ENCODE measurements at places on chromosomes 3 and 15. TPM values are rescaled to one million over a fixed set of nuclear protein-coding genes. Genes with fewer than 3 reads are reported as not detected.

- H3K4me3 ChIP-seq: no peak overlapping the region
- no peaks in the 10 kb centered on the region for H3K36me3 ChIP-seq
- peaks cover 35% of the 10 kb centered on the region for H3K4me1 ChIP-seq
- H3K27me3 ChIP-seq: no peaks in the 10 kb centered on the region
Observed at GRCh38 chr3:157066335-157067098, 93.4 kb downstream of the CCNL1 start.

DNA sequence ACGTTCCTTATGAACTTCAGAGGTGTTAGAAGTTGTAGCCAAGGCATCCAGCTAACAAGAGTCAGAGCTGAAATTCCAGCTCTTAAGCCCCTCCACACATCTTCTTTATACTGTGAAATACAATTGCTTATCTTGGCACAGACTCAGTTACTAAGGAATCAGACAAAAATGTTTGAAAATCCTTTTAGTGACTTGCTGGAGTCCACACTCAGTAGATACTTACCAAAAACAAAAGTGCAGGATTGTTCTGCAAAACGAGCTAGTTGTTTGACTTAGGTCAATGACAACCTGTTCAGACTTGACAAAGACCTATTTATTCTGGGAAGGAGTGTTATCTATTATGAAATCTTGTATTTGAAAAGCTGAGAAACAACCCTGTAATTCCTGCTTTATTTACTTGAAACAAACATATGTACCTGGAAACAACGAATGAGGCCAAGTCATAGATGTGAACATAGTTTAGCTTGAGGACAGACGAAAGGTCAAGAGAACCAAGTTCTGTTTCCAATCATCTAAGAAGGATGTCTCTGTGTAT lies 38.5 kb downstream of the B3GNT5 start:
- H3K4me3 ChIP-seq: no peak overlapping the region
- H3K27ac ChIP-seq: no peak overlapping the region
- DNase-seq: no peak
- no peaks in the 10 kb centered on the region for H3K27me3 ChIP-seq
- no peaks in the 10 kb centered on the region for H3K4me1 ChIP-seq

GRCh38 chr15:55661428-55661827 lies 73.3 kb upstream of the PYGO1 start:
- no peaks in the 10 kb centered on the region for H3K36me3 ChIP-seq

DNA sequence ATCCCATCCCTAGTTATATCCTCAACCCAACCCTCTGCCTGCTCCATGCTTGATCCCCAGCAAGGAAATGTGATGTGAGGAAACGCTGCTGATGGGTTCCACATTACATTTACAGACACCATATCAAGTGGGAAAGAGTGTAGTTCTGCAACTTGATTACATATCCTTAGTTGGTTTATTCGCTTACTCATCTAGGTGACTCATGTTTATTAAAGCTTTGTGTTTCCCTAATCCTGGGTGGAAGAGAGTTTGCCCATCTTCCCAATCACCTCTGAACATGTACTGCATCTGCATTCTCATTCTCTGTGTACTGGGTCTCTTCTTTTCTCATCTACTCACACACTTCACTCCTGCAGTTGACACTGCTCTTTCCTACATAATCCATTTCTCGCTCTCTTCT lies 91.7 kb upstream of the PDZRN3 start:
- no peak overlapping the region for H3K27ac ChIP-seq
- H3K4me3 ChIP-seq: no peak overlapping the region
- H3K36me3 ChIP-seq: no peaks in the 10 kb centered on the region
- no peaks in the 10 kb centered on the region for H3K27me3 ChIP-seq

GRCh38 chr3:39757307-39757706 lies 52.1 kb upstream of the MYRIP start:
- no peak overlapping the region for H3K4me3 ChIP-seq
- H3K4me1 ChIP-seq: no peaks in the 10 kb centered on the region
- no peaks in the 10 kb centered on the region for H3K36me3 ChIP-seq

GRCh38 chr3:87410110-87410509 lies 133.7 kb upstream of the POU1F1 start:
- no peaks in the 10 kb centered on the region for H3K36me3 ChIP-seq
- no peak for DNase-seq
- H3K4me1 ChIP-seq: no peaks in the 10 kb centered on the region
- H3K27ac ChIP-seq: no peak overlapping the region

DNA sequence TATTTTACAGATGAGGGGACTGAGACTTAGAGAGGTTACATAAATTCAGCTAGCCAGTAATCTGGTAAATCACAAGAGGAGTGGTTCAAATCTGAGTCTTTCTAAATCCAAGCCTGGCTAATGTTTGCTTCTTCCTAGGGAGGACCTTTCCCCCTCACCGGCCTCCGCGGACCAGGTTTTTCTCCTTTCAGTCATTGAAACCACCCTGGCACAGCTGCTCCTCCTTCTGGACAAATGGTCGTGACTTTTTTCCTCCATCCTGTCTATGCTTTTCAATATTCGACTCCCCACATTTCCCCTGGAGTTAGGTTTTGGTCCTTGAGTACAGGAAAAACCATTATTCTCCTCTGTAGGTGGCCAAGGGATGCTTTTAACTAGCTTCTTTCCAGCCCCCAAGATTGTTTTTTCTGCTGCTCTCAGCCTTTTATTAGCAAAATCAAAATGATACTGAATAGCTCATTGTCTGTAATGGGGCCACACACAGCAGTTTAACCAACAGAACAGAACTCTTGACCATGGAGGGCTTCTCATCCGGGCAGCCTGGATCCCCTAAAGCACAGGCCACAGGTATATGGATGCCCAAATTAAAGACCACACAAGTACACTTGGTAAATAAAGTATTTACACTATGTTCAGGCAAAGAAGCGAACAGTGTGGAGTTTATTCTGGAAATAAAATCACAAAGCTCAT lies 85.9 kb upstream of the KLHL25 start:
- H3K27ac ChIP-seq: no peak overlapping the region
- H3K27me3 ChIP-seq: peaks cover 2% of the 10 kb centered on the region
- H3K4me1 ChIP-seq: no peaks in the 10 kb centered on the region
- H3K36me3 ChIP-seq: no peaks in the 10 kb centered on the region
- no peak overlapping the region for H3K4me3 ChIP-seq

DNA sequence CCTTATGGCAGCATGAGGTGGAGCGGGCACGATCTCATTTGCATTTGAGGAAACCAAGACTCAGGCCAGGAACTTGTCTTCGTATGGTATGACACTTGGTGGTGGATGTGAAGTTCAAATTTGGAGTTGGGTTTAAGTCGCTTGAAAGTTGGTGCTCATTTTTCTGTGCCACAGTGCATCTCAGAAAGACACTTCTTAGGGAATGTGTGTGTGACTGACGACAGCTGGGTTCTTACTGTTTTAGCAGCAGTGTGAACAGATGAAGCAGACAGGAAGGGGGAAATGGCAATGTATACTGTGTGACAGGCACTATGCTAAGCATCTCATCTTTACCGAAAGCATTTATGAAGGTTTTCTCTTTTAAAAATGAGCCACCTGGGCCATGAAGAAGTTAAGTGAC lies 75.4 kb downstream of the SEC22A start:
- DNase-seq: no peak
- H3K4me1 ChIP-seq: no peaks in the 10 kb centered on the region
- no peak overlapping the region for H3K27ac ChIP-seq

GRCh38 chr3:130933801-130934345 lies 40.0 kb downstream of the ATP2C1 start:
- H3K4me1 ChIP-seq: no peaks in the 10 kb centered on the region
- H3K4me3 ChIP-seq: no peak overlapping the region
- H3K36me3 ChIP-seq: peaks cover 11% of the 10 kb centered on the region
- no peak for DNase-seq

DNA sequence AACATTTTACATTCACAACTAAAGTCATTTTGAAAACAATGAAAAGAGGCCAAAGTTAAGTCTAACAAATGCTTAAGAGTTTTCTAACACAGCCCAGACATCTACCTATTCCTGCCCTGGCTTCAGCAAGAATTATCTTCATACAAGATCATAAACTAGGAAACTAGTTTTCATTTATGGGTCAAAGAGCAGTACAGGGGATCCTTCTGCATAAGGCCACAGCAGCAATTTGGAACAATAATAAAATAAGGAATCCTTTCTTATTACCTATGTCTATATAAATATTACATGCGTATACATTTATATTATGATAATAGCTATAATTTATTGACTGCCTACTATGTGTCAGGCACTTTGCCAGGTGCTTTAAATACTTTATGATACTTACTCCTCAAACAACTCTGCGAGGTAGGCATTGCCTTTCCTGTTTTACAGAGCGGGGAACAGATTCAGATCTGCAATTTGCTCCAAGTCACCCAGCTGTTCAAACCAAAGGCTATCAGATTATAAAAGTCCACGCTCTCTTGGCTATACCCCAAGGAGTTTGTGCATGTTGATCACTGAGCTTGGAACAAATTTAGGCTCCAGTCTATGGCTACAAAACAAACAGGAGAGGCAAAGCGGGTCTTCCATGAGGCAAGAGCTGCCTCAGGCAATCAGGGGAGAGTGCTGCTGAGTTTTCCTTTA lies 196.4 kb downstream of the RORA start:
- H3K27me3 ChIP-seq: peaks cover 4% of the 10 kb centered on the region
- H3K27ac ChIP-seq: no peak overlapping the region
- DNase-seq: no peak
- no peak overlapping the region for H3K4me3 ChIP-seq
- H3K36me3 ChIP-seq: no peaks in the 10 kb centered on the region

DNA sequence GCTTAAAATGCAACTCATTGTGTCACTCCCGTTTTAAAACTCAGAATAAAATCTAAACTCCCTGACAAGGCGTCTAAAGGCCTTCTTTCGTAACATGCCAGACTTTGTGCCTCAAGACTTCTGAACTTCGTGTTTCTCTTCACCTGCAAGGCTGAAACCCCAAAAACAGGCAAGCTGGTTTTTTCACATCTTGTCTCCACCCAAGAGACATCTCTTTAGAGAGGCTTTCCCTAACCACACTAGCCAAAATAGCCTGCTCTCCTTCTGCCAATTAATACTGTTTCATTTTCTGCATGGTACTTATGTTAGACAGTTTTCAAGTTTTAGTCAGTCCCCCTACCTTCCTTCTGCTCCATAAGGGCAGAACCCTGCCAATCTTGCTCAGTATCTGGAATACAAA lies 41.6 kb downstream of the RAF1 start:
- peaks cover 21% of the 10 kb centered on the region for H3K4me1 ChIP-seq
- H3K4me3 ChIP-seq: no peak overlapping the region
- DNase-seq: no peak
- H3K27ac ChIP-seq: no peak overlapping the region

DNA sequence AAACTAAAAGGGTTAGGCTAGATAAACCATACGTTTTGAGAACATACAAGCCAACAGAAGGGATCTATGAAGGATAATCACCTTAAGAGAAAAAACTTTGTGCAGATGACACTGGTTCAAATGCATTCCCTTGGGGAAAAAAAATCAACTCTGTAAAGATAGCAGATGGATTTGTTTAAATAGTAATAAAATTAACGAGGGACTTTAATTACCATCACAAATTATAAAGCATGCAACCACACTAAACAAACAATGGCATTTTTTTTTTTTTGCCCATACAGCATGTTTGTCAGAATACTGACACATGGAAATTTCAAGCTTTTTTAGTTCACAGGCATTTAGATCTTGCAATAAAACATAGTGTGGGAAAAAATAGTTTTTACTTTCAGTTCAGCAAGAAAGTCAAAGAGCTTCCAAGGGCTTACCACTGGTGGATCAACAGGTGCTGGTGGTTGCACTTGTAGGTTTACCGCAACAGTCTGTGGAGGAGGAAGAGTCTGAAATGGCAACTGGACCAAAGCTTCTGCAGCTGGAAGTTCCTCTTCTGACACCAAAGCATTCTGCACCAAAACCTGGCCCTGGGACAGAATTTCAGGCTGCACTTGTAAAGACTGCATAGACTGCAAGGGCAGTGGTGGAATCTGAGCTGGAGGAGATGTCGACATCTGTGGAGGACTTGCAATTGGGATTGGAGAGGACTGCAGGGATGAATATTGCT lies 53.1 kb downstream of the PHC3 start:
- DNase-seq: no peak
- H3K27ac ChIP-seq: no peak overlapping the region
- H3K4me3 ChIP-seq: no peak overlapping the region
- no peaks in the 10 kb centered on the region for H3K27me3 ChIP-seq
- peaks cover 12% of the 10 kb centered on the region for H3K4me1 ChIP-seq
- peaks cover 42% of the 10 kb centered on the region for H3K36me3 ChIP-seq

DNA sequence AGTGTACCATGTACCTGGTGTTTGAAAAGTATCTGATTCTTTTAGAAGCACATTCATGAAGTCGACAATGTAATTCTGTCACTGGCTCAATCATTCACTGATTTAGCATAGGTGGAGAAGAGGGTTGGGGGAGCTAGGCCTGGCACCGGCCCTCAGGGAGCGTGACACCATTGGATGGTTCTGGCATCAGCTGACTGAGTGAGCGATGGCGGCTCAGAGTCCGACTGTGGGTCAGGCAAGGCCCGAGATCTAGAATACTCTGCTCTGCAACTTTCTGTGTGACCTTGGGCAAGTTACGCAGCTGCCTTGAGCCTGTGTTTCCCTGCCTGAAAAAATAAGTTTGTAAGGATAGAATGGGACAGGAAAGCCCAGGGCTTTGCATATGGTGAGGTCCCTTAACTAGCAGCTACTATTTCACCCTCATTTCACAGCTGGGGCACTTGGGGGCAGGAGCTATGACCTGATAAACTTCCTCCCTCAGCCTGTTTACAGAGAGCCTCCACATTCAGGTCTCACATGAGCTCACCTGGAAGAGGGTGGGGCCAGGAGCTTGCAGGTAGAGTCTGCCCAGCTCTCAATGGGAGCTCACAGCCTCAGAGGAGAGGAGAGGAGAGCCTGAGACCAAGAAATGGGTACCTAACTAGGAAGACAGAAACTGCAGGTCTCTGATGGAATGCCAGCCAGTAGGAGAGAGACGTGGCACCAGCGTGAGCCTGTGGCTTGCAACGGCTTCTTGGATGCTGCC lies 153.7 kb upstream of the TLE3 start:
- no peak for DNase-seq
- no peak overlapping the region for H3K27ac ChIP-seq
- H3K36me3 ChIP-seq: no peaks in the 10 kb centered on the region
- no peaks in the 10 kb centered on the region for H3K27me3 ChIP-seq
- H3K4me1 ChIP-seq: peaks cover 29% of the 10 kb centered on the region

DNA sequence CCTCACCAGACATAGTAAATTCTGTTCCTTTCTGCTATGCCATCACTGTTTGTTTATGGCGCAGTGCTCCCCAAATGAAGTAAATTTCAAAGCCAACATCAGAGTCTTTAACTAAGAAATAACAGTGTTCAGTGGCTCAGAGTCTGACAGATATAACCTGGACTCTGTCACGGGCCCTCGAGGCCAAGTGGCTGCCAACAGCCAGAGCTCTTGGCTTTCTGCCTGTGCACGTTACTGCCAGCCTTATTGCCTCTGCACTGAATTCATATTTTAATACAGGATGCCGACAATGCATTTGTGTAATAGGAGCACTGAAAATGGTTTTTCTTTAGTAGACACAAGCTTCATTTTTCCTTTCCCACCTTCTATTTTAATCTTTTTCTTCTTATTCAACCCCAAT lies 219.9 kb downstream of the NLGN1 start:
- H3K27me3 ChIP-seq: no peaks in the 10 kb centered on the region
- H3K4me1 ChIP-seq: peaks cover 15% of the 10 kb centered on the region
- DNase-seq: no peak

GRCh38 chr15:42741710-42742109 lies 4.8 kb upstream of the CDAN1 start:
- H3K4me1 ChIP-seq: peaks cover 6% of the 10 kb centered on the region
- H3K4me3 ChIP-seq: no peak overlapping the region
- no peak overlapping the region for H3K27ac ChIP-seq
- peaks cover 2% of the 10 kb centered on the region for H3K36me3 ChIP-seq
- no peaks in the 10 kb centered on the region for H3K27me3 ChIP-seq

The IL20RB gene
- 2.2 TPM for total RNA-seq

The SFMBT1 gene
- total RNA-seq: 38.5 TPM

The ZDHHC3 gene
- total RNA-seq: 44.5 TPM

The FOXB1 gene
- not detected for total RNA-seq

The CDHR4 gene
- 0.36 TPM for total RNA-seq

The DAZL gene
- total RNA-seq: not detected

The OXTR gene
- 0.63 TPM for total RNA-seq

The CRYGS gene
- 10.4 TPM for total RNA-seq

The SLC9C1 gene
- total RNA-seq: not detected

The ZWILCH gene
- total RNA-seq: 6.2 TPM
